Omental fat pad (tissue), 4 donors: ENCODE measurements at places on chromosomes 11 and 22. TPM values are rescaled to one million over a fixed set of nuclear protein-coding genes. Genes with fewer than 3 reads are reported as not detected.

DNA sequence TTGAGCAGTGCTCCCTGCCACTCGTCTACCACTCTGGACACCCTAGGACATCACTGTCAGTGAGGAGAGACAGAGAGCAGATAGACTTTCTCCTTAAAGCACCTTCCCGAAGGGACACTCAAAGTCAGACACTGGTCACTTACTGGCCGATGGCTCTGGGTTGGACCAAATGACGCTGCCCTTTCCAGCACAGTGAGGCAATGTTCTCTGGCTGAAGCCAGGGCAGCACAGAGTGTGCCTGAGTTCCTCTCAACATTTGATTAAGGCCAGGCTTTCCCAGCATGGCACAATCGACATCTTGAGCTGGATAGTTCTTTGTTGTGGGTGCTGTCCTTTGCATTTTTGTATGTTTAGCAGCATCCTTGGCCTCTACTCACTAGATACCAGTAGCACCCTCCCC, 206.2 kb downstream of the CSNK2A3 start:
- DNase-seq: no peak

The TRIM51 gene
- not detected for total RNA-seq

The OR51S1 gene
- not detected for total RNA-seq

The ANO5 gene
- 3.0 TPM for total RNA-seq

- DNase-seq: no peak
These were observed 236.8 kb downstream of the FAT3 start for GRCh38 chr11:92461447-92461846.

GRCh38 chr11:65224930-65225278, 36.9 kb upstream of the POLA2 start:
- DNase-seq: peak; percentile 29

GRCh38 chr11:134476435-134477021, 64.5 kb upstream of the B3GAT1 start:
- DNase-seq: no peak

GRCh38 chr11:78731027-78731426, 156.4 kb upstream of the NARS2 start:
- DNase-seq: no peak

The PLAAT5 gene
- total RNA-seq: 54.3 TPM

DNA sequence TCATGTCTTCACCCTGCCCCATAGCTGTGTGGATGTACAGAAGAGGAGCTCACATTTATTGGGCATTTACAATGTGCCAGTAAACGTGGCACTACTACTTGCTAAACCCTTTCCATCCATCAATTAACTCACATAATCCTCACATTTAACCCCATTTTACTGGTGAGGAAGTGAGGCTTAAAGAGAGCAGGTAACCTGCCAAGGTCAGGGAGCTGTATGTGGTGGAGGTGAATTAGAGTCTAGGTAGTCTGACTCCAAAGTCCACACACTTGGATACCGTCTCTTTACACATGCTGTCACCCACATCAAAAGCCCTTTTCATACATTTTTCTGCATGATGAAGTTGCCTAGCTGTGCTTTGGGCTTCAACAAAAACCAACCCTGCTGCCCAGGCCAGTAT, 10.8 kb downstream of the PLEKHA7 start:
- DNase-seq: no peak

DNA sequence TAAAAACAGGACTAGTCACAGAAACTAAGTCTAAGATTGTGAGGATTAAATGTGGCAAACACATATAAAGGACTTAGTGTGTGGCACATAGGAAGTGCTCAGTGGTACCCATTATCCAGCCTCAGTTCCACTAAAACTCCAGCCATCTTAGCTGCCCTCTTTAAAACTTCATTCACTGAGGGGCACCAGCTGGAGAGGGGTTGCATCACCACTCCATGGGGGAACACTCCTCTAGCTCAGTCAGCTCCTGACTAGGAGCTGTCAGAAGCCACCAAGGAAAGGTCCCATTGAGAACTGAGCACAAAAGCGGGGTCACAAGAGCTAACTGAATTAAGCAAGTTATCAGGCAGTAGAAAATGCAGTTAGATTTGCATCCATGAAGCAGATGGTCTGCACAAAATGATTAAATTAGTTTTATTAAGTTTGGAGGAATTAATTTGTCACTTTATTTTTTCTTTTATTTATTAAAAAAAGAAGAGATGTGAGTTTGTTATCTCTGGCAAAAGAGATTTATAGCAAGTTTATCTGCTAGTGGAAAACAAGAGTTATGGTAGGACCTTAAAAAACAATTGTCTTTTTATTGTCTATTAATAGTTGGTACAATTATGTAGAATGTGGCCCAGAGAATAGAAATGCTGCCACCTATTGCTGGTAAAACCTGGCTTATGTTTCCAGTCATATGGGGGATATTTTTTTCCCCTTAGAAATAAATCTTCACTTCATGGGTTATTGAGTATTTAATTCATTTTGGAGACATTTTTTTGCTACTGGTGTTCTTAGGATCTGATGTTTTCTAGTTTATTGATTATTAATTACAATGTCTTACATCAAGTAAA, 95.7 kb downstream of the NAV2 start:
- no peak for DNase-seq

The CSRP3 gene
- total RNA-seq: not detected

DNA sequence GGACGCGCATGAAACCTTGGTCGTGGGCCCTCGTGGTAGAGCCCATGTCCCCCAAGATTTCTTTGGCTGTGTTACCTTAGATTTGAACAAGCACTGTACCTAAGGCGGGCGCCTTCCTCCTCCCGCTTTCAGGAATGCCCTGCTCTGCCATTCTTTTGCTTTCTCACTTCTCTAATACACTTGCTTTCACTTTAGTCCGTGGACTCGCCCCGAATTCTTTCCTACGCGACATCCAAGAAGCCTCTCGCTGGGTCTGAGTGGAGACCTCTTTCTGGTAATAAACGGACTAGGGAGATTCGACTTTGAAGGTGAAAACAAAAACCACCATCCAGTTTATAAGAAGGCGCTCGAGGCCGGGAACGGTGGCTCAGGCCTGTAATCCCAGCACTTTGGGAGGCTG, 1.2 kb upstream of the NUP50 start:
- DNase-seq: no peak

DNA sequence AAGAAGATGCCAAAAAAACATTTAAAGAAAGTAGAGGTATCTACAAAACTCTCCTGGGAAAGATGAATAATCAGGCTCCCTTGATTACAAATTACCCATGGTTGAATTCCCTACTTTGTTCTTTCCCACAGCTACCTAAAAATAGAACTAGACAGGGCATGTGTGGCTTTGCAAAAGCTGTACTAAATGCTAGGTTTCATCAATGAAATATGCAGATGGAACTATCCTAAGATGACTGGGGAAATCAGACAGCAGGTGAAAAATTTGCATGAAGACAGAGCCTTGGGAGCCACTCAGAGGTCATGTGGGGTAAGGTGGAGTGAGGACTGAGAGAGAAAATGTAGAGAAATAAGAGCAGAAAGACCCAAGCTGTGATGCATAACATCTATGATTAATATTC, 14.7 kb downstream of the LAYN start:
- DNase-seq: no peak

The PPARA gene
- 20.7 TPM for total RNA-seq

GRCh38 chr11:488992-489391, 18.1 kb downstream of the RNH1 start:
- no peak for DNase-seq

The IL18 gene
- total RNA-seq: 10.4 TPM

The SAA2 gene
- total RNA-seq: 335 TPM

GRCh38 chr11:72851726-72852125, 37.5 kb downstream of the ATG16L2 start:
- no peak for DNase-seq

DNA sequence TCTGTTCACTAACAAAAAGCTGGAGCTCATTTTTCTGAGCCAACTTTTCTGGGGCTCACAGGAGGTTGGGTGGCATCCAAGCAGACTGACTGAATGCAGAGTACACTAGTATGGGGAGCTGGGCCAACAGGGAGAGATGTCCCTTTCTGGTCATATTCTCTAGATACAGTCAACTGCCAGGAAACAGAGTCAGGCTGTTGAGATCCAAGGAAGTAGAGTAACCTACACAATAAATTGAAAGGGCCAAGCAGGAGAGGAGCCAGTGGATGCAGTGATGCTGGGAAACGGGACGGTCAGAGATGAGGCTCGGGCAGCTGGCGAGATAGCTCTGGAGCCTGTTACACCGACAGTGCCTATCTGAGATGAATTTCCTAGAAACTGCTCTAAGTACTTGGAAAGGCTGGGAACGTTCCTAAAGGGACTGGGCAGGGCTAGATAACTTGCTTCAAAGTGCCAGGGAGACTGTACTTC, 71.1 kb downstream of the LARGE2 start:
- no peak for DNase-seq

DNA sequence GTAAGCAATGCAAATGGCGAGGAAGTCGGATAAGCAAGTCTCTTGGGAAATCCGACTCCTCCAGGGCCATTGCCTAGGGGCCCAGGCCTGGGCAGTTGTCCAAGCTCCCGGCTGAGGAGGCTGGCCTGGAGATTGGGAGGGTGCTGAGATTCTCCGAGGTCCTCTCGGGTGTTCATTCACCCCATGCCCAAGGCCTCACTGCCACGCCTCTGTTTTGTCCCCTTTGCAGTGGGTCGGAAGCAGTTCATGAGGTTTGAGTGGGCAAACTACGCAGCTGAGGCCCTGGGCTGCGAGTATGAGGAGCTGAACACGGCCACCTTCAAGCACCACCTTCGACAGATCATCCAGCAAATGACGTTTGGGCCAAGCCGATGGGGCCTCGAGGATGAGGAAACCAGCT, 81.3 kb downstream of the MYO18B start:
- DNase-seq: no peak

The HYOU1 gene
- 94.4 TPM for total RNA-seq

The TRIM49 gene
- total RNA-seq: not detected

The NLRP14 gene
- not detected for total RNA-seq

DNA sequence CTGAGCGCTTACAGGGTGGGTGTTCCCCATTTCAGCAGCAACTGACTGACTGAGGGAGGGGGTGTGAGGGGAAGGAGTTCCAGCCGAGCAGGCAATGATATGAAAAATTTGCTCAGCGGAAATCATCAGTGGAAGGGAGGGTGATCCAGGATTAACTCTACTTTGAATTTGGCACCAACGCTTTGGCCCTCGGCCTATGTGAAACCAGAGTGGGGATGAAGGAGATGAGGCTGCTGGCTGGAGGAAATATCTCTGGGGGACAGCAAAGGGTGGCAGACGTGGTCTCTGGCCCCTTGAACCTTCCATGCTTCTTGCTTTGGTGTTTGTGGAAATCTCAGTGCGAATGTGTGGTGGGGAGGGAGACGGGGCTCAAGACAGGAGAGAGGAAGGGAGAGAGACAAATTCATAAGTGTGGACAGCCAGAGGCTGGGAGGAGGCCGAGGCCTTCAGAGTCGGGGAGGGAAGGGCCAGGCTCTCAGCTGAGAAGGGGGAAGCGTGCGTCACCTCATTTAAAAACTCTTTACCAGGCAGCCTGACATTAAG, 83.6 kb downstream of the FDX1 start:
- no peak for DNase-seq

GRCh38 chr11:6566704-6567370, 36.6 kb downstream of the RRP8 start:
- no peak for DNase-seq

GRCh38 chr11:12023015-12023414, 14.6 kb upstream of the DKK3 start:
- DNase-seq: no peak
